ENCODE measurements at places on chromosomes 7 and 10. TPM values are rescaled to one million over a fixed set of nuclear protein-coding genes. Genes with fewer than 3 reads are reported as not detected.

DNA sequence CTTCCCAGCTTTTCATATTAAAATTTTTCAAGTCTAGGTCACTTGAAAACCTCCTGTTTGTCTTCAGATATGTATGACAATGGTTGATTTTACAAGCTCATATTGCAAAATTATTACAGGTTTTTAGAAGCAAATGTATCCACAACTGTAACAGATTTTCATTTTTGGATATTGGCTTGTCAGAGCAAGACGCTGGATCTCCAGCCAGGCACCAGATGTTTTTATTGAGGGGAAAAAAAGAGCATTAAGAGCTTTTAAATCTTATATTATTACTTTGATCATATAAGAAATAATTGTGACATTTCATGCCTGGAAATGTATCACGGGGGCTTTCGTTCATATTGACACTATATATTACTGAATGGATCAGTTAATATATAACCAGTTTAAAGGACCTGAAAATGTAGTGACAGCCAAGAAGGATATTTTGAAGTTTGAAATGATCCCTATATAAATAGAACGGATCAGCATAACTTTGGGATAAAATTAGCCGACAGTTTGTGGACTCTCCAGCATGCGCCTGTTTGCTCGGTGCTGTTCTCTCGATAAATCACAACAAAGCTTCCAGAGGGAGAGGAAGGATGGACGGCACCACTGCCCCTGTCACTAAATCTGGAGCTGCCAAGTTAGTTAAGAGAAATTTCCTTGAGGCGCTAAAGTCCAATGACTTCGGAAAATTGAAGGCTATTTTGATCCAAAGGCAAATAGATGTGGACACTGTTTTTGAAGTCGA, at the start of gene ASB4:
Gene ASB4, plus strand, starts transcription at position 553 of the 733 bp plus-strand sequence. Its CDS starts 29 bp downstream, at position 582.
- no peak within 1 kb of the TSS for H3K27ac ChIP-seq
- no peak for DNase-seq
- no peaks in the 10 kb centered on the region for H3K27me3 ChIP-seq
- no peak within 1 kb of the TSS for H3K4me3 ChIP-seq
- H3K4me1 ChIP-seq = peaks cover 10% of the 10 kb centered on the region

DNA sequence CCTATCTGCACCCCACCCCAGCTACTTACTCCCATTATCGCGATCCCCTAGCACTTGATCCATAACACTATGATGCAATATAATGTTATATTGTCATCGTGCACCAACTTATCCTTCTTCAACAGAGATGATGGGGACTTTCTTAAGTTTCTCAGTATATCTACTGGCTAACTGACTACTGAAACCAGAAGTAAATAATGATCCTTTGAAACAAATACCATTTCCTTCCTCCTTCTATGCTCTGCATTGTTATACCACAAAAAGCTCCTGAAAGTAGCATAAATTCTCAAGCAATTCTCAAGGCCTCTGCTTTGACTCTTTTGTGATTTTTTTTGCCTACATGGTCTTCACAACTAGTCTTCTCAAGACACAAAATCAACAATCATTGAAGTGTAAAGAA, 68.9 kb downstream of the HTR7 start:
- no peaks in the 10 kb centered on the region for H3K36me3 ChIP-seq
- DNase-seq = no peak
- no peak overlapping the region for H3K4me3 ChIP-seq
- peaks cover 60% of the 10 kb centered on the region for H3K4me1 ChIP-seq
- peak overlapping the region; percentile 71 for H3K27ac ChIP-seq

The C10orf71 gene
- not detected for total RNA-seq

The CTTNBP2 gene
- 26.8 TPM for total RNA-seq

The ASNS gene
- 183 TPM for total RNA-seq

The ST8SIA6 gene
- total RNA-seq = 2.3 TPM
